KG1 (cell line): ENCODE measurements at places on chromosomes 1 and 21.

GRCh38 chr1:33344896-33345560 is 24.1 kb upstream of the A3GALT2 start:
- no peak for DNase-seq

DNA sequence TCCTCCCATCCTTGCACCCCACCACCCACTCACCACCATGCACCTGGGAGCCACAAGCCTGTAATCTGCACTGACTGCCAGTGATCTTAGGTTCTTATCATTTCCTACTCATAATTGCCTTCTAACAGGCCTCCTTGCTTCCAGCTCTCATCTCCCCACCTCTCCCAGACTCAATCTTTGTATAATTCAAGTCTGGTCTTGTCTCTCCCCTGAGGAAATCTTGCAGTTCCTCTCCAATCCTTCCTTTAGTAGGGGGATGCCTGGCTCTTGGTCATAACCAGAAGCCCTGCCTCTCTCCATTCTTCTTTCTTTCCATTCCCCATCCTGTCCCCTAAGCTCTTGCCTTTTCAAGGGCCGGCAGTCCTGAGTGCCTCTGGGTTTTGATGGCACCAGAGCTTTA is 27.8 kb downstream of the PIGM start:
- no peak for DNase-seq

- no peak for DNase-seq
These were observed 114.7 kb downstream of the ATP5PO start for GRCh38 chr21:33800753-33801423.

GRCh38 chr1:57831624-57832023 is 407.8 kb upstream of the DAB1 start:
- no peak for DNase-seq

- no peak for DNase-seq
These were observed 80.9 kb upstream of the DPYD start for GRCh38 chr1:98001764-98002163.

- DNase-seq = no peak
These were observed 11.2 kb downstream of the TNFRSF1B start for GRCh38 chr1:12177999-12178441.

GRCh38 chr1:201648066-201648906 is 109.4 kb downstream of the NAV1 start:
- DNase-seq = no peak

DNA sequence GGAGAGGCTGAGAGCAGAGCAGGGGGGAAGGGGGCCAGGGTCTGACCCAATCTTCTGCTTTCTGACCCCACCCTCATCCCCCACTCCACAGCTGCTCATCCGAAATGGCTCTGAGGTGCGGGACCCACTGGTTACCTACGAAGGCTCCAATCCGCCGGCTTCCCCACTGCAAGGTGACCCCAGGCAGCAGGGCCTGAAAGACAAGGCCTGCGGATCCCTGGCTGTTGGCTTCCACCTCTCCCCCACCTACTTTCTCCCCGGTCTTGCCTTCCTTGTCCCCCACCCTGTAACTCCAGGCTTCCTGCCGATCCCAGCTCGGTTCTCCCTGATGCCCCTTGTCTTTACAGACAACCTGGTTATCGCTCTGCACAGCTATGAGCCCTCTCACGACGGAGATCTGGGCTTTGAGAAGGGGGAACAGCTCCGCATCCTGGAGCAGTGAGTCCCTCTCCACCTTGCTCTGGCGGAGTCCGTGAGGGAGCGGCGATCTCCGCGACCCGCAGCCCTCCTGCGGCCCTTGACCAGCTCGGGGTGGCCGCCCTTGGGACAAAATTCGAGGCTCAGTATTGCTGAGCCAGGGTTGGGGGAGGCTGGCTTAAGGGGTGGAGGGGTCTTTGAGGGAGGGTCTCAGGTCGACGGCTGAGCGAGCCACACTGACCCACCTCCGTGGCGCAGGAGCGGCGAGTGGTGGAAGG is 17.1 kb upstream of the HDAC1 start:
- no peak for DNase-seq

DNA sequence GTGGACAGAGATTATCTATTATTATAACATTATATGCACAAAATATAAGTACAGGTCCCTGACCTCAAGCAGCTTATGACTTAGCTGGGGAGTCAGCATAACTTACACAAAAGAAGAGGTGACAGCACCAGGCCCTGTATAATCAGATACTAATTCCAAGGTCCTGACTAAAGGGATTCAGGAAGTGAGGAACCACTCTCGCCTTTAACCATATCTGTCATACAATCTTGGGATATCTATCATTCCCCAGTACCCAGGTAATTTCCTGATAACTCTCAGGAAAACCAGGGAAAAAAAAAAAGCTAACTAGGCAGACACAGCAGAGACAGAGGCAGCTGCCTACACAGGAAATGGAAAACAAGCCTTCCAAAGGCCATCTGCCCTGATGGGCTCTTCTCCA is 78.5 kb upstream of the CAMK1G start:
- DNase-seq = no peak

DNA sequence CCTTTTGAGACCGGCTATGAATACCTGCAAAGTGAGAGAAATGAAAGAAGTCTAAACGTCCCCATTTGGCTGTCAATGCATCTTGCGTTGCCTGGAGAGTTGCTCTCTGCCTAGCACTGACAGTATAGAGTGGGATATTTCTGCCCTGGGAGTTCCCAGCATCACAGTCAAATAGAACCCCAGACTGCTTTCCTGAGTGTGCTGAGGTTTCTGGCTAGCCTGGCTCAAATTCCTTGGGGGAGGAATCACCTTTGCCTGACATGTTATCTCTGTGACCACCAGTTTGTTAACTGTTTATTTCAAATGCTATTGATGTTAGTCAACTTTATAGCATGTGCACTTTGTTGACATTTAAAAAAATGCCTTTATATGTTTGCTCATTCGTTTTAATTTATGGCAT is 212.0 kb upstream of the FAM78B start:
- DNase-seq = no peak

DNA sequence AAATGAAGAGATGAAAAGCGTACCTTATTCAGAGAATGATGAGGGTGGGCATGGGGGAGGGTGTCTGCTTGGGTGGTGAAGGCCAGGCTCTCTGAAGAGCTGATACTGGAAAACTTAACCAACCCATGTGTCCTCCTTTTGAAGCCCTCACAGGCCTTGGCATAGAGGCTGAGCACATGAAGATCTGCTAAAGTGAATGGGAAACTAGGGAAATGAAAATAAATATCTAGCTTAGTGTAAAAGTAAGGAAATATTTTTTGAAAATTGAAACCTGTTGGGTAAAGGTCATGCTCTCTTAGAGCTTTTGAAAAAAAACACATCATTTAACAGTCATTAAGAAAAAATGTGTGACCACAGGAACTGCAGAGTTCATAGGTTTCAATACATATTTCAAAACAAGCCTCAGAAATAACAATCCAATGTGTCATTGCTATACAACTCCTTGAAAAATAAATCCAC is 40.5 kb upstream of the RALGPS2 start:
- DNase-seq = no peak

GRCh38 chr1:226590614-226591013 is 42.0 kb downstream of the STUM start:
- no peak for DNase-seq

DNA sequence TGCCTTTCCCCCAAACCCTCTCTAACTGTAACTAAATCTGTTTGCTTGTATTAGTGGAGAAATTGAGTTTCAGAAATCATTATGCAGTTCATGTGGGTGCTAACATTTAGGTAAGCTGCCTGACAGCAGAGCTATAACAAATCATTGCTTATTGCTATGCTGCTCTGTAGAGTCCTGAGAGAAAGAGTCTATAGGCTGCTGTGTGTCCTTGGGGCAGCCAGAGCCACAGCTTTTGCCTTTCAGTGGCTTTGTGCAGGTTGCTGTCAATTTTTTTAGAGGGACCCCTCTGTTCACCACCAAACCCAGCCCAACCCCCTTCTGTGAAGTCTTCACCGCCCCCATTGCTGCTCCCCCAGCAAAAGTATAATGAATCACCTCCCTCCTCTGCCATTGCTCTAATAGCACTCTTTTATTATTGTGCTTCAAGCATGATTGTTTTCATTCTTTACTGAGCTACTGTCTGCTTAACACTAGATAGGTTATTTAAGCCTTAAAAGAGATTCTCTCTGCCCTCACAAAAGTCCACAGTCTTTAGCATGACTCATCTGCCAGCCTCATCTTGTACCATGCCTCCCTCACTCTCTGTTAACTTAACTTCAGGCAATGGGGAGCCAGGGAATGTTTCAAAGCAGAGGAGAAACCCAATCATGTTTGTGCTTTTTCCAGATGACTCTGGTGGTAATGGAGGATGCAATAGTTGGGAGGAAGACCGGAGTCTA is 38.6 kb downstream of the DIRAS3 start:
- no peak for DNase-seq

DNA sequence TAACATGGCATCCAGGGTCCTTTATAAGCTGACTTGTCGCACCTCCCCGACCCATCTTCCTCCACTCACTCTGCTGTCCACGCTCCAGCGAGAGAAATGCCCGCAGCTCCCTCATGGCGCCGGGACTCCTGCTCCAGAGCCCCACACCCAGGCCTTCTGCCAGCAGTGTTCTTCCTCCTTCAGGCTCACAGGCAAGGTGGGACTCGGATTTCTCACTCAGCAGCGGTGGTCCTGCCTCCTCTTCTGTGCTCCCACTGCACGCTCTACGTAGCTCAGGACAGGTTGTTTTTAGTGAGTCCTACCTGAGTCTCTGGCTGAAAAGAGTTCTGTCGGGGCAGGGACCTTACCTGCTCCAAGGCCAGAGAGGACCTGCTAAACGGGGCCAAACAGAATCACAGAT is 11.2 kb downstream of the THEMIS2 start:
- DNase-seq = no peak

DNA sequence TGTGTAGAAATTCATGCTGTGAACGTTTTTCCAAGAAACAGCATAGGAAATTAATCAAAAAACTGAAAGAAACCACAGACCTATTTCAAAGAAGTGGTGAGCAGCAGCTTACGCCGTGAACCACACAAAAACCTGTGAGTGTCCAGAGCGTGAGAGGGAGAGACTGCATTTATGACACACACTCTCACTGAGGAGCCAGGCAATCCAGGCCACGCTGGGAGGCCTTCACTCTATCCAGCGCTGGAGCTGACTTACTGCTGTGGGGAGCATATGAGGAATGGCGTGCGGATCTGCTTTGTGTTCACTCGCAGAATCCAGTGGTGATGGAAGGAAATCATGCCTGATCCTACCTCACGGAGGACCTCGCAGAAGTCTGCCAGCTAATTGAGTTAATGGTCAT is 12.7 kb downstream of the ADAMTS1 start:
- DNase-seq = no peak

DNA sequence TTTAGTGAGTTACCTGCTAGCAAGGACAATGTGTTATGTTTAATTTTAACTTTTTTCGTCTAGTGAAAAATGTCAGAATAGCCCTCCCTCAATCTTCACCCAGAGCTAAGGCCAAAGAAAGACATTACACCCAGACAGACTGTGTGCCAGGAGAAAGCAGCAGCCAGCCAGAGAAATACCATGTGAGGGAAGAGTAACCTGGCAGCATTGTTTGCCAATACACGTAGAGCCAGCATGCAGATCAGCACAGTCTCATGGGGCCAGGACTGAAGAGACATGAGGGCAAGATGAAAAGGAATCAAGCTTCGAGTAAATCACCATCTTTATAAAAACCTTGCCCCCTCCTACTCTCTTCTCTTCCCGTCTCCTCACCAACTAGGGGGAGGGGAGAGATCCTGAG is 88.5 kb upstream of the ADAR start:
- no peak for DNase-seq

GRCh38 chr1:181202986-181203555 is 114.6 kb downstream of the IER5 start:
- no peak for DNase-seq

GRCh38 chr1:157145076-157145475 is 6.9 kb upstream of the ETV3 start:
- DNase-seq = no peak

- no peak for DNase-seq
These were observed 1.0 kb downstream of the TEX38 start for GRCh38 chr1:46672696-46673095.

DNA sequence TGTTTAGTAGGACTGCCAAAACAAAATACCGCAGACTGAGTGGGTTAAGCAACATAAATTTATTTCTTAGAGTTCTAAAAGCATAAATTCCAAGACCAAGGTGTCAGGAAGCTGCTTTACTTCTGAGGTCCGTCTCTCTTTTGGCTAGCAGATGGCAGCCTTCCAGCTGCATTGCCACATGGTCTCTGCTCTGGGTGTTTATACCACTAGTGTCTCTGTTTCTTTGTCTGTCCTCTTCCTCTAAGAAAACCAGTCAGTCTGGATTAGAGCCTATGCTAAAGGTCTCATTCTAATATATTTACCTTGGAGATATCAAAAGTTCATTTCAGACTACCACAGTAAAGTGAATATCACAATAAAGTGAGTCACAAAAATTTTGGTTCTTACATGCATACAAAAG is 519.8 kb downstream of the COL11A1 start:
- DNase-seq = peak; percentile 7

GRCh38 chr1:209652121-209652735 is at the start of gene LAMB3:
Gene LAMB3, minus strand, starts transcription at chr1:209652425. Its CDS starts 1,481 bp downstream, at chr1:209650944.
- DNase-seq = no peak

DNA sequence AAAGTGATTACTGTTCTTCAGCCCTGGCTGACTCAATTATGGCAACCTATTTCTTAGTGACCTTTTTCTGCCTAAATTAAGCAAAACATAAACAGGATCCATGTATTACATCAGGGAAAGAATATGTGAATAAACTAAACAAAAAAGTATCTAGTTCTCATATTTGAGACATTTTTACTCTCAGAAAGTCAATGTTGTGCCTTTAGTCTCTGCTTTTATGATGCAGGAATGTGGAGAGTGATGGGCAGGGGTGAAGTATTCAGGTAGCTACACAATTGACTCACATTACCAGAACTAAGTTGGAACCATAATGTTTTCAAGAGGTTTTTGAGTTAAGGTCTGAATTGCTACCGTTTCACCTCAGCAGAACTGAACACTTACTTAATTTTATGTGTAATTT is 462.7 kb upstream of the CXADR start:
- DNase-seq = no peak

DNA sequence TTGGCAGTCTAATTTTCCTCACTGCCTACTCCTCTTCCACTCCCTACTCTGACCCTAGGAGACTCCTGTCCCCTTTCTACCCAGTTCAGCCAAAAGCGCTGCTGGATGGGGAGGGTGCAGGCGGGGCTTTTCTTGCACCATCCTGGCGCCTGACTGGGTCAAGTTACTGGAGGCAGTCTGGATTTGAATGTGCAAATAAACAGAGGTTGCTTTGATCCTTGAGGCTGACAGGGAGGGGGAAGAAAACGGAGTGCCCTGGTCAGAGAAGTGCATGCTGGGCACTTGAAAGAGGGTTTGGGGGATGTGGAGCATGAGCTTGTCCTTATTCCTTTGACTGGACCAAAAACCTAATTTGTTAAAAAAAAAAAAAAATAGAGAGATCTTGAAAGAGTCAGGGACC is 76.8 kb upstream of the SOX13 start:
- DNase-seq = no peak

- no peak for DNase-seq
These were observed 117.6 kb downstream of the PTPRC start for GRCh38 chr1:198756470-198756869.
